Activated T-helper 2 cell treated with anti-CD3 and anti-CD28 coated beads, Interferon-gamma antibody, Interleukin-2, Interleukin-4, amounts not matched to agents 10 μg/mL and 5 μg/mL and 100 μg/mL, durations not matched to agents 14 hours and 24 hours and 36 hours (primary cell): ENCODE measurements at places on chromosomes 13 and 19. TPM values are rescaled to one million over a fixed set of nuclear protein-coding genes. Genes with fewer than 3 reads are reported as not detected.

Gene TPTE2
- not detected in 2 replicates for total RNA-seq

Gene GAPDHS
- not detected in 2 replicates for total RNA-seq

Gene LILRB3
- total RNA-seq = 0.64 TPM in 1 of 2 replicates, not detected in the other

Gene ONECUT3
- total RNA-seq = not detected in 2 replicates

Gene DAZAP1
- 282 and 290 TPM in 2 replicates for total RNA-seq

Gene ZNF547
- total RNA-seq = 1.3 and 2.0 TPM in 2 replicates

DNA sequence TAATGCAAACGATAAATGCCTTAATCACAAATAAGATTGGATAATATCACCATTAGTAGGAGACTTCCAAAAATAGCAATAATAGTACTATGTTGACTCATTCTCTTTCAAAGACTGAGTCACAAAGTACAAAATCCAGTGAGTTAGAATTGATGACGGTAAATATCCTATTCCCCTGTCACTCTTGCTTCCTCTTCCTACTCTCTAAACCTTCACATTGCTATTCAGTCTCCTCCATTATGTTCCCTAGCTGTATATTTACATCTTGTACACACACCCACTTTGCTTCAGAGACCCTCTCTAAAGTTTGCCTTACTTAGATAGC is 26.3 kb upstream of the INTS6 start:
- DNase-seq = no peak

GRCh38 chr19:38691938-38692457 is 44.5 kb downstream of the ACTN4 start:
- DNase-seq = no peak

DNA sequence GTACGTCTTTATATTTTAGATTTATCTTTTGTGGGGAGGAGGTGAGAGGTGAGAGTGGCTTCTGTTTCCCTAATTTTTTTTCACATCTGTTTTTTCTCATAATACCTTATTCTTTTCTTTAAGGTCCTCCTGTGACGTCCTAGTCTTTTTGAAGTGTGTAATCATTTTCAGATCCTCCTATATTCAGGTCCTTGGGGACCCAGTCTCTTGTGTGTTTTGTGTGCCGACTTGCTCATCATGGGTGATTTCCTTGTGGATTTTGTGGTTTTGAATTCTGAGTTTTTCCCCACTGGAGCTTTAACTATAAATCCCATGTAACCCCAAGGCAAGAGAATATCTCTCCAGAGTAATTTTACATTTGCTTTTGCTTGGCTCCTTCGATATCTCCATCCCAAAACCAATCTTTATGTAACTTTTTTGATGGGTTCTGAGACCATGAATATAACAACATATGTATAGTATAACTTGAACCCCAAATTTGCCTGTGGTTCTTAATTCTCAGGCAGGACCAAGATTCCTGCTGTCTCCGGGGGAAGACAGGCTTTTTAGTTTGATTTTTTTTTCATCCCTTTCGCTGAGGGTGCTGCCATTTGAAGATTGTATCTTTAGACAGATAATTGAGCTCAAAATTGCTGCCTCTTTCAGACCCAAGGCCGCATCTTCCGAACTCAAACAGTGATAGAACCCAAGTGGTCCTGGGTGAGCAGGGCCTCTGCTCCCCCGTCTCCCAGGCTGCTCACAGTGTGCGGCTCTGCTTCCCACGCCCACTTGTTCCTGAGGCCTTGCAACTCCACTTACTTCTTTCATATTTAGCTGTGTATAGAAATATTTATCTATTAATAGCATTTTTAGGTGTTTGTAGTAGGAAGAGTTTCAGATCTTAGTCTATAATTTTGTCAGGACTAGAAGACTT is 59.1 kb upstream of the GPR183 start:
- no peak for DNase-seq

DNA sequence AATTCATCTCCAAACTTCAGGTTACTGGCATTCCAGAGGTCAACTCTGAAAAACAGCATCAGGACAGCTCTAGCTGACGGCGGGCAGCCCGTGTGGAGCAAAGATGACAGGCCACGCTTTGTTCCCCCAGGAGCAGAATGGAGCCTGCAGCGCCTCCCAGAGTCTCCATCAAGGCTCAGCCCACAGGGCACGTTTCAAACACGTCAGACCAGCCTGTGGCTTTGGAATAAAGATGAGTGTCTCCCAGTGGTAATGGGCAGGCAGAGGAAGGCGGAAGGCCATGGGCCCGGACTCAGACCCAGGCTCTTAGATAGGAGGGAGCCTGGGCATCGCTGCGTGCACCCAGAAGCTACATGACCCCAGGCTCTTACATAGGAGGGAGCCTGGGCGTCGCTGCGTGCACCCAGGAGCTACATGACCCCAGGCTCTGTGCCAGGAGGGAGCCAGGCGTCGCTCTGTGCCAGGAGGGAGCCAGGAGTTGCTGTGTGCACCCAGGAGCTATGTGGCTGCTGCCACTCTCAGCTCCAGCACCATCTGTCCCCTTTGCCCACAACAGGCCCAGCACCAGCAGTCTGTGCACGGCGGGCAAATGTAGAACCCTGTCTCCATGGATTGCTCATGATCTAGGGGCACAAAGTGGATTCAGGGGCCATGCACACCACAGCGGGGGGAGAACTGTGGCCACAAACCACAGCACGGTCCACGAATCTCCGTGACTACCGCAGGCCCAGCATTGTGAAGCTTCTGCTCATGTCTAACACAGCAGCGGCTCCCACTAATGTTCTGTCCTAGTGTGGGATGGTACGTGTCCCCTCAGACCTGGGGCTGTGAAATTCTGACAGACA is 47.8 kb upstream of the C13orf46 start:
- DNase-seq = no peak

- DNase-seq = no peak
Measured at GRCh38 chr13:25943081-25943480, 108.7 kb downstream of the SHISA2 start.

DNA sequence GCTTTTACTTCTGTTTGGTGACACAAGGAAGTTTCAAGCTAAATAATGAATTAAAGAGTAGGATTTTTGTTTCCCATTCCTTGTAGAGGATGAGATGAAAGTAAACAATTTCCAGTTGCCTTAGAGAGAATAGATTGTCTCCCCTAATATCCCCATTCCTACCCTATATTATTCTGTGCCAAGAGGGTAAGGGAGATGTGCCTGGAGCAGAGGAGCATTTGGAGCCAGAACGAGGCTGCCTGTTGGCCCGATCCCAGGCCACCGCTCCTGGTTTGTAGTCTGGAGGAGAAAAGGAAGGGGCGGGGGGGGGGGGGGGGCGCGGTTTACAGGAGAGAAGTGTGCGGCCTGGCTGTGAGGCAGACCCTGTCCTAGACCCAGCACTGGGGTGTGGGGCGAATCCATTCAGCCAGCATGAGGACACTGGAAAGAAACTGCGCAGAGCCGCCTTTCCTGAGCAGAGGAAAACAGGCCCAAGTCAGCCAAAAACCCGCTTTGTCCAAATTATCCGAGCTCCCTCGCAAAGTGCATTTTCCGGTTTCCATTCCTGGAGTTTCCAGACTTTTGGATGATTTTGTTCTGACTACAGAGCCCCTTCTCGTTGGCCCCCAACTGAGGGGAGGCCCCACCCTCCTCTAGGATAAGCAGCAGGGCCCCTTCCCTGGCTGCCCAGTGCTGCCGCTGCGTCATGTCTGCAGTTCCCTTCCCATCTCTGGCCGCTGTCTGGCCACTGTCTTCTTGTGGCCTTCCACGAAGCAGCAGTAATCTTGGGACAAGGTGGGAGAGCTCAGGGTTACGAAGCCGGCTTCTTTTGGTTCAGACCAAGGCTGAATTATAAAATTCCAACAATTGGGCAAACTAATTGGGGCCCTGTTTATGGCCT is 23.0 kb downstream of the NFIX start:
- DNase-seq = no peak

- no peak for DNase-seq
Measured at GRCh38 chr13:112984954-112985802, 16.2 kb downstream of the MCF2L start.

DNA sequence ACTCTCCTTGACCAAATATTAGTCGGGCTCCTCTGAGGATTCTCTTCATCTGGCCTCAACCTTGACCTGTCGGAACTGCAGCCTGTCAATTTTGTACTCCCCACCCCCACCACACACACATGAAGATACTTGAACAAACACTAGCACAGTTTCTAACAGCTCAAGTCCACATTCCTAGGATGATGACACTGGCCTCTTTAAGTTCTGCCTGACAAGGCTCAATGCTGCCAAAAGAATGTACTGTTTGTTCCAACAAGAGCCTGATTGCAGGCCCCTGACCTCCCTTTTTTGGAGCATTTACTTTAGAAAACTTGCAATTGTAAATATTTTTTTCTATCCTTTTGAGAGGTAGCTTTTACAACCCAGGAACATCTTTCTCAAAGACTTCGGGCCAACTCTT is 169.2 kb upstream of the IRS2 start:
- no peak for DNase-seq

- no peak for DNase-seq
Measured at GRCh38 chr13:38398711-38399493, 49.3 kb downstream of the UFM1 start.

DNA sequence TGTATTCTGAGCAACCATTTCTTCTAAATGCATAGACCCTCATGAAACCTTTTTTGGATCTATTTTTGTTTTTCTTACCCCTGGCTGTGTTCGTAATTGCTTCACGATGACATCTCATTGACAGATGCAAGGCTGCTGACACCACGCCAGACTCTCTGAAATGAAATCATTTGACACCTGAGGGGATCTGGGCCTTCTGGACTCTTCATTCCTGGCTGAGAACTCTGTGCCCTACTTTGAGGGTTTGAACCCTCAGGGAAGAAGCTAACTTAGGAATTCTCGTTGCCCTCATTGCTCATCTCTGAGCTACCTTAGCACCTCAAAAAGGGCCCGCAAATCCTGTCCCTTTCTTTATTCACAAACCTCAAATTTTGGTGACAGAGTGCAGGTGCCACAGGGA is 40.5 kb upstream of the NBEA start:
- no peak for DNase-seq

DNA sequence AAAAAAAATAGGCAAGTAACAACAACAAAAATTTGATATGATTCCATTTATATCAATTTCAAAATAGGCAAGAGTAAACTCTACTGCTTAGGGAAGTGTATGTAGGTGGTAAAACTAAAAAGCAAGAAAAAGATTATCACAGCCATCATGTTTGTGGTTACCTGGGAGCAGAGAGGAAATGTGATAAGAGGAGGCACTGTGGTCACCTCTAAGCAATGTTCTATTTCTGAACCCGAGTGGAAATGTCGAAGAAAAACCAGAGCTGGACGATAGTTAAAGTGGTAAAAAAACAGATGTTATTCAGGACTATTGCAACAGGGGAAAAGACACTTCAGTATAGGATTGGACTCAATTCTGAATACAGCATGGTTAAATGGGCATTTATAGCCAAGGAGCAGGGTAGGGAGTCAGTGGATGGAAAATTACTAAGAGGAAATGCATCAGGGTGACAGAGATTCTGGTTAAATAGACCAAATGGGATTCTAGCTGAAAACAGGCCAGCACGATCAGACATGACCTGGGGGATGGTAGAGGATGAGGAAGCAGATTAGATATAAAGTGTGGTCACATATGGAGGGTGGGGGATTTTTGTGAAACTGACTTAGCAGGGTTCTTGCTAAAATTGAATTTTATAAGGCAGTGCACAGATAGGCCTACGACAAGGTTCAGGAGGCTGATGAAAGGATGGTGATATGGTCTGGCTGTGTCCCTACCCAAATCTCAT is 6.0 kb upstream of the TEX30 start:
- DNase-seq = peak; percentile 55

DNA sequence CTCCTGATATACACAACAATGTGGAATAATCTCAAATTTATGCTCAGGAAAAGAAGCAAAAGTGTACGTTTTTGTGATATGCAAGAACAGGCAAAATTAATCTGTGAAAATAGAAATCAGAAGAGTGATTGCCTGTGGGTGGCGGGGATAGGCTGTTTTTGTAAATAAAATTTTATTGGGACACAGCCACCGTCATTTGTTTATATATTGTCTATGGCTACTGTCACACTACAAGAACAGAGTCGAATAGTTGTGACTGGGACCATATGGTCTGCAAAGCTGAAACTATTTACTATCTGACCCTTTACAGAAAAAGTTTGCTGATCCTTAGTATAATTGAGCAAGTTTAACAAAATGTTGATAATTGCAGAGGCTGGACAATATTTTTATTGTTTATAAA is 269.5 kb upstream of the HTR2A start:
- DNase-seq = no peak

DNA sequence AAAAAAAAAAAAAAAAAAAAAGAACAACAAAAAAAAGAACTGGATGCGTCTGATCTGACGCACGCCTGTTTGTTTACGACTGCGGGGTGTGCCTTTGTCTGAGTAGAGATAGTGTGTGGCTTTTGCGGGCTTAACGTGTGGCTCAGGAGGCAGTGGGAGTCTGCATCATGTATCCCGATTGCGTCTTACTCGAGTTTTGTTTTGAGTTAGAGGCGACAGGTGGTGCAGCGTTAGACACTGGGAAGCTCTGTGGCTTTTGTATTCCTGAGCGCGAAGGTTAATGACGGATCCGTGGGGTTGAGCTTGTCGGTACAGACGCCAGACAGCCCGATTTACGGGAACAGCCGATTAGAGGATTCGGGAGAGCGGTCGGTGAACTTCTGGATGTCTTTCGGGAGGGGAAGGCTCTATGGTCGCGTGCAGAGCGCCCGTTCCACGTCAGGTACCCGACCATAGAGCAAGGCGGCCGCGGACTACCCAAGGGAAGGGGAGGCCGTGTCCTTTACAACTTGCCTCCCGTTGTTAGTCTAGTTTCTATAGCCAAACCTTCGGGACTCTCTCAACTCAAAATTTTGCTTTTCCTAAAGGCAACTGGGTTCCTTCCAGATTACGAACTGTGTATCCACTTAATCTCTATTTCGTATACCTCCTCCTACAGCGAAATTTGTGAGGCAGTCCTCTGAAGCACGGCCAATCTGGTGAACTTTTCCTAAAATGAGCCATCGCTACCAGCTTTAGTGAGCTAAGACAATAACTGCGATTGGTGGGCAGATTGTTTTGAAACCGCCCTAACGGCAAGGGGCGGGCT is 926 bp upstream of the HNRNPUL1 start:
- peak; percentile 79 for DNase-seq

DNA sequence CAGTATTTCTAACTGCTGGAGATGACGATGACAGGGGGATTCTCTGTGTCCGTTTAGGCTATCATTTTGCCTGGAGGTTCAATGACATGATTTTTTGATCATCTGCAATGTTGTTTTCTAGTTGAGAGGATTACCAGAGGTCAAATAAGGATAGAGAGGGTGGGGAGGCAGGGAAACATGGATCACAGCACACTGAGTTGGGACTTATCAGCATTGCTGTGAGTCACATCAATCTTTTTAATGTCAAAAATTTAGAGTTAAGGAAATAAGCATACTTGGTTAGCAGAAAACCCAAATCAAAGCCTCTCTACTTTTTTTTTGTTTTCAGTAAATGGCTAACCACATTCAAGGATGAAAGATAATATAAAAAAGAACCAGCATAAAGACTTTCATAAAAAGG is 43.0 kb upstream of the CSNK1A1L start:
- DNase-seq = no peak

DNA sequence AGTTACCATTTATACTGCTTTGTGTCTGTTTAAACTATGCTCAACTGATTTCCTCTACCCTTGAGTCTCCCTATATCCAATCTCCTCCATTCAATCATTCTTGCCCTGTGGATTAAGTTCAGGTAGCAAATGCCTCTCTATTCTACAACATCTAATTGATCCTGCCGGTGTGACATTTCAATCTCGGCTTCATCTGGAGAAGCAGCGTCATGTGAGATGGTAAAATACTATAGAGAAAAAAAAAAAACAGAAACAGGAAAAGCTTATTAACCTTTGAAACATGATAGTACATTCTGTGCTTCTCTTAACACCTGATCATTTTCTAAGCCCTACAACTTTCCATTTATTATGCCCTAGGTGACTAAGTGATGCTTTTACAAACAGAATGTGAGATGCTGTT is 89.4 kb downstream of the KCTD12 start:
- no peak for DNase-seq

GRCh38 chr13:54511366-54511765 is 1482.8 kb downstream of the OLFM4 start:
- no peak for DNase-seq
